ENCODE measurements at places on chromosomes 11 and 22.

- no peak for DNase-seq
Observed at GRCh38 chr11:22317656-22318055, 20.5 kb upstream of the SLC17A6 start.

DNA sequence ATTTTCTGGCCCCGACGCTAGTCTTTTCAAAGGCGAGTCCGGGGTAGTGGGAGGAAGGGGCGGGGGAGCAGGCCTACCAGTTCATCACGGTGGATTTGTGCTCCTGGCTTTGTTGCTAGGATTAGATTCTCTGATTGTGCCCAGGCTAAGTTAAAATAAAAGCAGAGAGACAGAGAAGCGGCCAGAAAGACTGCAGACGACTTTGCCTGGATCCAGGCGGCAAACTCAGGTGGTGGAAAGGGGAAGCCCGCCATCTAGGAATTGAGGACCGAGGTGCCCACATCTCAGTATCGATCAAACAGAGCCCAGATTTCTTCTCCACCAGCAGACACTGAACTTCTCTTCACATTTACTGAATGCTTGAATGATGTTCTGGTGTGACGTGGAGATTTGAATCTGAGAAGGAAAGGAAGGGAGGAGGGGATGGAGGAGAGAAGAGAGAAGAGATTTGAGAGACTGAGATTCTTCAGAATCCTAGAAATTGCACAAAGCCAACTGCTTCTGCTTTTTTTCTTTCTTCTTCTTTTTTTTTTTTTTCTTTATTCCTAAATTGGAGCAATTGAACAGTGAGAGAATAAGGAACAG is 2.7 kb downstream of the FAT3 start:
- no peak for DNase-seq

DNA sequence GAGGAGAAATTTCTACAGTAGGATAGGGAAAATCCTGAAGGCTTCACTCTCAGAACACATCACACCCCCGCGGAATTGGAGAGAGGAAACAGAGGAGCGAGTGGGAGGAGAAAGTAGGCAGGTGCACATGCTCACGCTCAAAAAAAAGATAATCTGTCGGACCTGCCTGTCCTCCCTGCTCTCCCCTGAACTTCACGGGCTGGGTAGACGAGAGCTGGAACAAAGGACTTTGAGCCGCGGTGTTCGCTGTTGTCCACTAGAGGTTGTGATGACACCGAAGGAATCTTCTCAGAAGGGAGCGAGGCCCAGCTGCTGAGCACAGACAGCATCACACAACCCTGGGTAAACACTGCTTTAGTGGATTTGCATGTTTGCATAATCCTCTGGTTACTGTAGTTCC is 5.0 kb downstream of the SEZ6L start:
- no peak for DNase-seq

DNA sequence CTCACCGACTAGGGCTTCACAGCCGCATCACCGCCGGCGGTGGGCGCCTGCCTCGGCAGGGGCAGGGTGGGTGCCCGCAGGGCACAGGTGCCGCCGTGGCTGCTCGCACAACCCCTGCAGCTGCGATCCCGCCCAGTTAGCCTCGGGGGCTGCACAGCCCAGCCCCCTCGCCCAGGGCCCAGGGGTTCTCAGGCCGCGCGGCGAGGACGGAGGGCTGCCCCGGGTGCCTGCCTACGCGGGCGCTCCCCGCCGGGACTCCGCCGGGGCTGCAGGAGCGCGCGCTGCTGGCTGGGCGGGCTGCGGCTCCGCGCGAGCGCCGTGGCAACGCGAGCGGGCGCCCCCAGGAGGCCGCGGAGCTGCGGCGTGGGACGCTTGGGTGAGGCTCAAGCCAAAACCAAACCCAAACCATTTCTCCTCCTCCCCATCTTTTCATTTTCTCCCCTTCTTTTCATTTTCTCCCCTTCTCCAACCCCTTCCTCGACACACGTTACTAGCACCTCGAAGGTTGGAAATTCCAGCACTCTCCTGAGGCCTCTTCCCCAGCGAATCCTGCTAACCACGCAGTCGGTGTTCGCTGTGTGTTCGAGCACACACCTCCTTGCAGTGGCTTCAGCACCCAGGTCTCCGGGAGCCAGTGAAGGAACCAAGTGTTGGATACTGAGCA is at the start of gene MICAL3:
Gene MICAL3, minus strand, starts transcription at position 286 of the 664 bp plus-strand sequence. CDS start 117,749 bp downstream, outside the sequence.
- peak; percentile 28 for DNase-seq

DNA sequence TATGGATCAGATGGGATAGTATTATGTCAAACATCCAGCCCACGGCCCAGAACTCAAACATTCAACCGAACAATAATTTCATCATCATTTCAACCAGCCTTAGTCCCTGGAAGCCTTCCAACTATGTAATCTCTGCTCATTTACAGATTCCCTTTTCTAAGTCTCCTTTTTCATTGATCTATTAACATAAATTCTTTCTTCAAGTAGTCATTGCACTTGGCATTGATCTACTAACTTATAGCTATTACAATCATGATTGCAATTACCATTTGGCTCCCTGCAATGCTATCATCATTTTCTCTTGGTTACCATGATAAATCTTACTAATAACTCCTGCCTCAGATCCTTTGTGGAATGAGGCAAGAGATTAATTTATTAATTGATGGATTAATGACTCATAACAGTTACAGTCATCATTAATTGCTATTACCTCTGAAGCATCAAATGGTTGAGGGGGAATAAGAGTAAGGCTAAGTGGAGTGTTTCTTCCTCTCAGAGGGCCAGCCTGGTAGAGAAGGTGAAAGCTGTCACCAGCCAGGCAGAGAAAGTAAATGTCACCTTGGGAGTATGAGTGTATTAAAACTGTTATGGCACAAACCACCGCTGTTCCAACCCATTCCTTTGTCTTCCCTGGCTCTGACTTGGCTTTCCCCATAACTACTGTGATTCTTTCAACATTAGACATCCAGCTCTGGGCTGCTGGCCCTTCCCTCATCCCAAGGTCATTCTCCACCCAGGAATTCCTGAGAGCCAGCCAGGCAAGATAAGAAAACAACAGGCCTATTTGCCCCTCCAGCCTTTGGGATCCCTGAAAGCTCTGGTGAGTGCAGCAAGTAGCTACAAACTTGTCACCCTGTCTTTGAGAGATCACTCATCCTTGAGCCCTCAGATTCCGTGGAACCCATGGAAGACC is 174.7 kb downstream of the RRAS2 start:
- no peak for DNase-seq

- no peak for DNase-seq
Observed at GRCh38 chr11:94217705-94218104, 86.7 kb upstream of the IZUMO1R start.

DNA sequence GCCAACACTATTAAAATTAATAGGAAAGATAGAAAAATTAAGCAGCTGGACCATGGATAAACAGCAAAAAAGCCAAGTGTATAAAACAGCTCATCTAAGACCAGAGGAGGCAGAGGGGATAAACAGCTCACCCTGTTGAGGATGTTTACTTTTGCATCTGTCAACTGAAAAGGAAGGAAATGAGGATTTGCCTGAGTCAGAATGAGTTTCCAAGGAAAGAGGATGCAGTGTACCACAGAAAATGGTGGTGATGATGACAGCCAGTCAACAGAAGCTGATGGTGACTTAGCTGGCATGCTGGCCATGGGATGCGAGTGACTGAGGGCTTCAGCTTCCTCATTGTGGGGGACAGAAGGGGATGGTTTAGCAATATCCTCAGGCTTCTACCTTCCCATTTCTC is 183.5 kb downstream of the KIRREL3 start:
- no peak for DNase-seq

- DNase-seq: no peak
Observed at GRCh38 chr22:29784451-29785361, 17.5 kb downstream of the UQCR10 start.

DNA sequence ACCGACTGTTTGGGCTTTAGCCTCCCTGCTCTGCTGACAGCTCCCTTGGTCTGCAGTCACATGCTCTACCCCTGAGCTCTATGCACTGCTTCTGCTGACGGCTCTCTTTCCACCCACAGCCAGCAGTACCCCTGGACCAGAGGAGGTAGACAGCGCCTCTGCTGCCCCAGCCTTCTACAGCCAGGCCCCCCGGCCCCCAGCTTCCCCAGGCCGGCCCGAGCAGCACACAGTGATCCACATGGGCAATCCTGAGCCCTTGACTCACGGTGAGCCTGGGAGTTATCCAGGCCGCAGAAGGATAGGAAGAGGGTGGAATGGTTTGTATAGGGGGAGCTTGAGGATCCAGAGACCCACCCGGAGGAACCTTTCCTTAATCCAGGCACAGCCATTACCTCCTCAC is 2.8 kb downstream of the ZFPL1 start:
- no peak for DNase-seq

DNA sequence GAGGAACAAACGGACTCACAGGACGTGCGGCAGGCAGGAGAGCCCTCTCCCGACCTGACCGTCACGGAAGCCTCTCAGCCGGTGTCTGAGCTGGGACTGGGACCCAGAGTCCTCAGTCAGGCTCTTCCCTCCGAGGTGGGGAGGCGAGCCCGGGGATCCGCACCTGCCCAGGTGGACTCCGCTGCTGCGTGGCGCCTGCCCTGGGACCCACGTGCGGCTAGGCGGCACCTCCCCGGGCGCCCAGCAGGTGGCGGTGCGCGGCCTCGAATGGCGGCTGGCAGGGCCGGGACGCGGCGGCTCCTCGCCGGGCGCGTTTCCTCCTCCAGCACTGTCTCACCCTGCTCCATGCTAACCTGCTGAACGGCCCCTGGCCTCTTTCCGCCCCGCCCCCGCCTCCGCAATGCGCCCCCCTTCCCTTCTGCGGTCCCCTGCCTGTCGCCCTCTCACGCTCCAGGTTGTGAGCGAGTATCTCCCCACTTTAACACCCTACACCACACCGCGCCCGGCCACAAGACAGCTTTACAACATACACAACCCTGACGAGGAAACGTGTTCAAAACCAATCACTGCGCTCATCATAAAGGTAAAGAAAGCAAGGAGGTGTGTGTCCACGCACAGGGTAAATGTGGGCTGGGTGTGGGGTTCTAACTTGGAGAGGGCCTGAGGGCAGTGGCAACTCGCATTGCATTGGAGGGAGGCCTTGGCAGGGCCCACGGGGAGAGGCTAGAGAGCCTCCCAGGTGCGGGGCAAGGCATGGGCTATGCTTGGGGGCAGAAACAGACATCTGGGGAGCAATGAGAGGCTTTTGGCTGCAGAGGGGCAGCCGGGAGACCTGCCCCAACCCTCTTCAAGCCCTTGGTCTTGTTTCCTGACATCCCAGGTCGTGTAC is 25.9 kb upstream of the ATXN10 start:
- peak; percentile 73 for DNase-seq

DNA sequence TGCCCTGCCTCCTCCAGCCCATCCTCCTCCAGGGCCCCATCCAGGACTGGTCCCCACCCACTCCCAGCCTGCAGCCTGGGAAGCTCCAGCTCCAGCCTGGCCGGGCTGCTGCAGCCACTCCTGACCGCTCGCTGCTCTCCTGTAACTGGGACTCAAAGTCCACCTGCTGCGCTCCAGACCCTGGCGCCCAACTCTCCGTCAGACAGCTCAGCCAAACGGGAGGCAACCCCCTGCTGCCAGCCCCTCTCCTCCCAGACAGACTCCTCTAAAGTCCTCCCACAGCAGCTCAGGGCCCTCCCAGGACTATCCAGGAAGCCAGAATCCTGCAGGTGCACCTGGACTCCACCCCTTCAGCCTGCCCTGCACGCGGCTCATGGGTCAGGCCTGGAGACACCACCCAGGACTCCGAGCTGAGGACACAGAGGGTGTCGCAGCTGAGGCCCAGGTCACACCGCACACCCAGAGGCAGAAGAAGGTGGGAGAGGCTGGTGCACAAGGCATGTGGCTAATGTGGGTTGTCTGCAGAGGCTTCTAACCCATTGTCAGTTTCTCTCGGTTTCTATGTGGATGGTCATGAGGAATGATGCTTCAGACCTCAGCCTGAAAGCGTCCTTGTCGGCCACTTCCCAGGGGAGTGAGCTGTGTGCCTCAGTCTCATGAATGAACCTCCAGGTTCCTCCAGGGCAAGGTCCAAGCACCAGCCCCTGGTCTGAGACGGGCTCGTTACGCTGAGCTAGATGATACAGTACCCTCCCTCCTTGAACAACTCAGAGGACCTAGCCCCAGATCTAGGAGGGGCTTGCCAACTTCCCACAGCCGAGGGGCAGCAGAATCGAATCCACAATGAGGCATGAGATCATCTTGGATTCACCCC is 1514.8 kb downstream of the TBC1D22A start:
- no peak for DNase-seq

DNA sequence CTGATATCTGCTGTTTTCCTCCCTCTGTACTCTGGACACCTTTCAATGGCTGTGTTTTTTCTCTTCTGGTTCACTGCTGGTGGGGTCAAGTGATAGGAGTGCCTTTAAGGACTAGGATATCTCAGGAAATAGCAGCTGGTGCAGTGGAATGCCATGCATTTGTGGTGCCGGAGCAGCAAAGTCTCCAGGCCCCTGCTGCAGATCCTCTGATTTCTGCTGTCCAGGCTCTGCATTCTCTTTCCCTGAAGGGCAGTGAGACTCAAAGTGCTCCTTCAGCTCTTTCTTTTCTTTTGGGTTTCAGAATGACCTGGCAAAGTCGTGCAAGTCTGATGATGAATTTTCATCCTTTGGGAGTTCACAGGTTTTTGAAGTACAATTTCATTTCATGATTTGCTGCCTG is 774.3 kb downstream of the FAM181B start:
- DNase-seq: no peak

DNA sequence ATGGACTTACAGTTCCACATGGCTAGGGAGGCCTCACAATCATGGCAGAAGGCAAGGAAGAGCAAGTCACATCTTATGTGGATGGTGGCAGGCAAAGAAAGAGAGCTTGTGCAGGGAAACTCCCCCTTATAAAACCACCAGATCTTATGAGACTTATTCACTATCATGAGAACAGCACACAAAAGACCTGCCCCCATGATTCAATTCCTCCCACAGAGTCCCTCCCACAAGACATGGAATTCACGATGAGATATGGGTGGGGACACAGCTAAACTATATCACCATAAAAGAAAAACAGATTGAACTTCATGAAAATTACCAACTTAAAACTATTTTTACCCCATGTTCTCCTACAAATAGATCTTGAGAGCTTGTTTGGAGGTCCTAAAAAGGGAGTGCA is 19.6 kb downstream of the ENTHD1 start:
- DNase-seq: no peak

DNA sequence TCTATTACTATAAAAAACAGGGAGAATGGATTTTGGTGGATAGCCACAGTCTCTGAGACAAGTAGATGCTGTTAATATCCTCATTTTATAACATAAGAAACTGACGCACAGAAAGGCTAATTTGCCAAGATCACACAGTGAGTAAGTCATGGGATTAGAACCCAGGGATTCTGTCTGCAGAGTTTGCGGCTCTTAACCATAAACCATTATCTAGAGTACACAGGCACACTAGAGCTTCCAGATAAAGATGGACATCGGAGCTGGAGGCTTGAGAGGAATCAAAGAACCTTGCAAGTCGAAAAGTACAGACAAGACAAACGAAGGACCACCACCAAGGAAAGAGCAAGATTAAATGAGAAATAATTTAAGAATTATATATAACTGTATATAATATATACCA is 11.3 kb downstream of the LGALS12 start:
- DNase-seq: no peak

DNA sequence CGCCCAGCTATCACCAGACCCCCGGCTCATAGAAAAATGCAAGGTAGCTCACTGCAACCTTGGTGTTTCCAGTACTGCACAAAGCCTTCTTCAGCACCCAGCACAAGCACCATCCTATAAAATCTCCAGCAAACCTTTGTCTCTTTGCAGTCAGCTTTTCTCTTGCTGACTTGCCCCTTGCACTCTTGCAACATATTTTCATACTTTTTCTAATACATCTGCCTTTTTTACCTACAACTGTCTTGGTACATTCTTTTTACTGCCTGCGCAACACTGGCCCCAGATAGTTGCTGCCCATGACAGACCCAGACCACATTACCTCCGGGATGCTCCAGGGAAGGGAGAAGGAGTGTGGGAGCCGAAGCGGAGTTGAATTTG is 142.4 kb downstream of the MPPED1 start:
- no peak for DNase-seq

Data from stimulated activated CD8-positive, alpha-beta memory T cell treated with anti-CD3 and anti-CD28 coated beads, Interleukin-15, amount 100 ng/mL, for 24 hours (primary cell).